AG04450 (cell line): ENCODE measurements at places on chromosomes 1 and 21. TPM values are rescaled to one million over a fixed set of nuclear protein-coding genes. Genes with fewer than 3 reads are reported as not detected.

GRCh38 chr1:18126616-18127015 lies 19.0 kb downstream of the IGSF21 start:
- DNase-seq = no peak

The IL12RB2 gene
- not detected in 2 replicates for polyA plus RNA-seq

The NUCKS1 gene
- polyA plus RNA-seq = 80.5 and 105 TPM in 2 replicates

DNA sequence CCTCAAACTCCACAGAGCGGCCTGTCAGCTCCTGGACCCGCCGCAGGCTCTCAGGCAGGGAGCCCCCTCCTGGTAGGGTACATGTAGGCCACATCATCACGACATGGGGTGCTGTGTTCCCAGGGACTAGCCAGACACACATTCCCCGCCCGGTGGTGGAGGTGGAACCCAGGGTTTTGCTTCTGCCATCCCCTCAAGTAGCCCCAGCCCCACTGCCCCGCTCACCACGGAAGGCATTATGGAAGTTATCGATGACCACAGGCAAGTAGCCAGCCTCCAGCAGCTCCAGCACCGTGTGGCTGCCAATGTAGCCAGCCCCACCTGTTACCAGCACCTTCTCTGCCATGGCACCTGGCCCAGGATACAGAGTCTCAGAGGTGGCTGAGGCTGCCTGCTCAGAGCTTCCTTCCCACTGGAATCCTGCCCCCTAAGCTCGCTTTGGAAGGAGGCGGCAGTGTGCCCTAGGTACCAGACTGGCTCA lies 1.9 kb downstream of the GALE start:
- DNase-seq = no peak

DNA sequence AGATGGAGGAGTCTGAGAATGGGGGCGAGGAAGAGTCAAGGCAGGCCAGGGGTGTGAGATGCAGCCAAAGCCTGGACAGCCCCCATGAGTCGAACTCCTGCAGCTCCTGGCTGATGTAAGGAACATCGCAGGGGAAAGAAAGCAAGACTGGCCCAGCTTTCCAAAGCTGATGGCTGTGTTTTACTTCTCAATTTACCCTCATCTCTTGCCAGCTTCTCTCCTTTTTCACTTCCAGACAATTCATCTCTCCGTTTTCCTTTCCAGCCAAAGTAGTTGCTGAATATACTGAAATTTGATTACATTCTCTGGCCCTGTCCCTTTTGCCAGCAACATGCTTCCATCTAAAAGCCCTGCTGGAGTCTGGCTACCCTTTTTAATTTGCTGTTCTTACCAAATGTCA lies 40.0 kb upstream of the UBE2U start:
- DNase-seq = no peak

GRCh38 chr1:23452011-23452411 lies 27.5 kb upstream of the TCEA3 start:
- no peak for DNase-seq

GRCh38 chr21:40095477-40095876 lies 228.2 kb downstream of the PCP4 start:
- DNase-seq = no peak

The RGS5 gene
- polyA plus RNA-seq = 11.3 and 13.8 TPM in 2 replicates

- no peak for DNase-seq
Observed at GRCh38 chr1:152227310-152227928, 3.4 kb upstream of the HRNR start.

DNA sequence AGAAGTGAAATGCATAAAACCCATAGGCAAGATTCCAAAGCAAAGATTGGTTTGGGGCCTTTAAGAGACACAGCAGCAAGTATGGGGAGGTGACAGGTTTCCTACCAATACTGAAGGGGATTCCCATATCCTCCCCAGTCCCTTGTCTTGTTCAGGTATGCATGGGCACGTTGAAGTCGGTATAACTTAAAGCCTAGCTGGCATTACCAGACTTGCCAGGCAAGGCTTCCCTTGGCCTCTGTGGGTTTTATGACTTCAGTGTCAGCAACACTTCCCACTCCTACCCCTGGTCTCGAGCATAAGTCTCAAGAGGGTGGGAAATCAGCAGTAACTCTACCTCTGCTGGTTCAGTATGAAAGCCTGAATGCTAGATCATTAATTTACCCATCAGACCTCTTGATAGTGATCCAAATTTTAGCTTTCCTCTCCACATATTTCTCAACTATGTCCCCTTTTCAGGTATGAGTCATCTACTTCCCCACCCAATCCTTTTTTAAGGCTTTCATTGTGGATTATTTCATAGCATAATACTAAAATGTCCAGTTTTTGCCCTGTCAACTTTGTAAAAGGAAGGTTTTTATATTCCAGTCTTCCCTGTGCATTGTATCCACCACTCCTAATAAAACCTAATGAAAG lies 6.8 kb downstream of the CYP4X1 start:
- no peak for DNase-seq

The ROR1 gene
- 7.1 and 7.3 TPM in 2 replicates for polyA plus RNA-seq

The ANKRD65 gene
- polyA plus RNA-seq = 0.16 and 0.24 TPM in 2 replicates

DNA sequence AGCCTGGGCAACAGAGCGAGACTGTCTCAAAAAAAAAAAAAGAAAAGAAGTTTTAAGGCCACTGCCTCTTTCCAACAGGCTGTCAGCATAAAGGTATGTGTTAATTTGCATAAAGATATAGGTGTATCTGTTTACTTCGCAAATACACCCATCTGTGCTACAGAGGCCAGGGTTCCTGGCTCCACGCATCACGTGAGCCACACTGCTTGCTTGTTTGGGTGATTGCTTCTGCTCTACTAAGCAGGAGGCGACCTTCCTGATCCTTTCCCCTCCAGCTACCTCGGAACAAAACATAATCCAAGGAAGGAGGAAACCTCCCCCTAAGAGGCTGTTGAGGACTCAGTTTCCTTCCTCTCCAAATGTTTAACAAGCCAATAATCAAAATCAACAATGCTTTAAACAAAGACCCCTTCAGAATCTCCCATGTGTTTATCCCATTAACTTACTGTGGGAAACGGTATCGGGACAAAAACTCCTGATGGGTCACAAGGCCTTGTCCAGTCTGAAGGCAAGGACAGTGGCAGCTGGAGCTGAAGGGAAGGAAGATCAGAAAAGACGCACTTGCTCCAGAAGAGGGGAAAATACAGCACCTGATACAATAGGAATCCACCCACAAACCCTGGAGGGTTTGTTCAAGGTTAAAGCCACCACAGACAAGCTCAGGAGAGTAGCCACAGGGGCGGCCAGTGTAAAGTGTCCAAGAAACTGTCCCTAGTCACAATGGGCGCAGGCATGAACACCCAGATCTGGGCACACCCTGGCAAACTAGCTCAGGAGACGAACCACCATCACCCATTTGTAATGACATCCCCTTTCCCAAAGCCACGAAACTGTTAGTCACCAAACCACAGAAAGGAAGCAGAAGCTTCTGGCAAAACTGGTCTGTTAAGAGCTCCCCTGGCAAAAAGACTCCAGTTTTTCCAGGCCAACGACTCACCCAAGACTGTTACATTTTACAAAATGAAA lies 17.2 kb downstream of the CTNNBIP1 start:
- no peak for DNase-seq

GRCh38 chr1:47870480-47870879 lies 126.7 kb downstream of the TRABD2B start:
- no peak for DNase-seq

DNA sequence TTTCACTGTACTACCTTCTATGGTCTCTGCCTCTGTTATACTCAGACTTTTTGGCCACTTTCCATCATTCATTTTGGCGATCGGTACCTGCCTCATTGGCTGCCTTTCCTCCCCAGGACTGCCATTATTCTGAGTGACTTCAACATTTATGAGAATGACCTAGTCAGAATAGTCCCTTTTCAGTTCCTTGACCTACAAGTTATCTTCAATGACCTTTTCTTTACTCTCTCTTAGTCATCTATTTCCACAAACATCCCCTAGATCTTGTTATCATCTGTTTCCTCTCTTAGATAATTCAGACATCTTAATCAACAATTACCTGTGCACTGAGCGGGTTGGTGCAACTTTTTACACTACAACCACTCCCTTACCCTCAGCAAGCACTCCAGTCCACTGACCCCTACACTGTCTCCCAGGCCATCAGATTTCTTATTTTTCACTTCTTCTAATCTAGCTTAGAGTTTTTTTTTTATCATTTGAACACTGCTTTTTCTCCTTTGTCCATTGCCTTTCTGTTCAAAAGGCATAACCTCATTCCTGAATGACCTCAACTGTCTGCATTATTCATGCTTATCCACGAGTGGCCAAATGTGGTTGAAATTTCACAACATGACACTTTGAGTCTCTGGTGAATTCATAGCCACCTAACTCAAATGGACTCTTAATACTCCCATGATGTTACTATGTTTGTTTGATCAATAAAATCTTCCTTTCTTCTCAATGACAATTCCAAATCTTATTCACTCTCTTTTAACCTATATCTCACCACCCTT lies 112.7 kb downstream of the HMCN1 start:
- no peak for DNase-seq

DNA sequence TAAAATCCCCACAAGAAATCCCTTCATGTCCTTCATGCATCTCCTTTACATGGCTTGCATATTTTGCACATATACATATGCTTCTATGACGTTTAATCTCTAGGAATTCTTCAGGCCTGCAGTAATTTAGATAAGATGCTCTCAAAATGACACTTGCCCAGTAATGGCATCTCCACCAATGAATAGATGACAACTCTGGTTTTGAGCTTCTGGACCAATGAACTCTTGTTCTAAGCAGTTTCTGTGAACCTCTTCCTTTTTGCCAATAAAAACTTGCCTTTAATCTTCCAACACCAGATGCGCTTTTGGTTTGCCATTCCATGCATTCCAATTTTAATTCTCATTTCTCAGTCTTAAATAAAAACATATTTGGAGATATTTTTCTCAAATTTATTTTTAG lies 189.8 kb upstream of the OLFM3 start:
- DNase-seq = no peak

The MYBPH gene
- 0.04 and 0.09 TPM in 2 replicates for polyA plus RNA-seq

- DNase-seq = no peak
Observed at GRCh38 chr1:71542155-71542554, 461.3 kb upstream of the ZRANB2 start.

- DNase-seq = no peak
Observed at GRCh38 chr21:45149021-45149420, 74.6 kb downstream of the ADARB1 start.

DNA sequence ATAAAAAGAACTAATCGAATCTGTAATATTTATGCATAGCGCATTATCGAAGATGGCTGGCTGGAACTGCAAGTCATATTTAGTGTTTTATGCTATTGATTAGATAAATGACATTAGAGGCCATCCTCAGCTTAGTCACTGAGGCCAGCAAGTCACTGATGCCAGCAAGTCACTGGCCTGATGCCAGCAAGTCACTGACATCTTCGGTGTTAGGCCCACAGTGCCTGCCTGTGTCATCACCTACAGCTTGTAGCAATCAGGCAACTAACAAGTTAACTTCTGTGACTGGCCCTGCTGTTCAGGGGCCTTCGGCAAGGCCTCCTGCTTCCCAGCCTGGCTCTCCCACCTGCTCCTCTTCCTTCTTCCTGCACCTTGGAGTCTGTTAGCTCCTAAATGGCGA lies 65.6 kb upstream of the SCCPDH start:
- no peak for DNase-seq

DNA sequence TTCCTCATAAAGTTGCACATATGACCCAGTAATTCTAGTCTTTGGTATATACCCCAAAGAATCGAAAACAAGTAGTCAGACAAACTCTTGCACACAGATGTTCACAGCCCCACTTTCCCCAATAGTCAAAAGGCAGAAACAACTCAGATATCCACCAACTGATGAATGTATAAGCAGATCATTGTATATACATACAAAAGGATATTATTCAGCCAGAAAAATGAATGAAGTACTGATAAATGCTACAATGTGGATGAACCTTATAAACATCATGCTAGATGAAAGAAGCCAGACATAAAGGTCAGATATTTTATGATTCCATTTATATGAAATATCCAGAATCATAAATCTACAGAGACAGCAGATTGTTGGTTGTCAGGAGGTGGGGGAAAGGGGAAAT lies 27.3 kb downstream of the SHCBP1L start:
- no peak for DNase-seq

DNA sequence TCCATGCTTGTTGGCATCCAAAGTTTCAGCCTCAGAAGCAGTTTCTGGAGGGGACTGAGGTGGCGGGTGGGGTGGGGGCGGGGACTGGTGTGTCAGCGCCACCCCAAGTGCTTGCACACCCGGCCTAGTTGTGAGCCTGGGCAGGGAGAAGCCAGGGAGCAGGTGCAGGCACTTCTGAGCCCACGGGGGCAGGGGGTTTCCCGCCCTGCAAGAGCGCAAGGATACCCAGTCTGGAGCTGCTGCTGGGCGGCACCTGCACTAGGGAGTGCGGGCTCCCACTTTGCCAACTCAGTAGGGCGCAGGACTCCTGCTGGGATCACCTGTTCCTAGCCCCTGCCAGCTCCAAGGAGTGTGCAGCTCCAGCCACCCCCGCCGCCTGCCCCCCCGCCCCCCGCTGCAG lies 33.5 kb downstream of the MAGI3 start:
- DNase-seq = no peak

The NECTIN4 gene
- polyA plus RNA-seq = 0.02 and 0.16 TPM in 2 replicates

The FNDC5 gene
- 1.5 and 1.9 TPM in 2 replicates for polyA plus RNA-seq

The FMOD gene
- 5.4 and 6.6 TPM in 2 replicates for polyA plus RNA-seq

The CFH gene
- polyA plus RNA-seq = 27.3 and 37.8 TPM in 2 replicates
